ENCODE measurements at places on chromosomes 3 and 15. TPM values are rescaled to one million over a fixed set of nuclear protein-coding genes. Genes with fewer than 3 reads are reported as not detected.

DNA sequence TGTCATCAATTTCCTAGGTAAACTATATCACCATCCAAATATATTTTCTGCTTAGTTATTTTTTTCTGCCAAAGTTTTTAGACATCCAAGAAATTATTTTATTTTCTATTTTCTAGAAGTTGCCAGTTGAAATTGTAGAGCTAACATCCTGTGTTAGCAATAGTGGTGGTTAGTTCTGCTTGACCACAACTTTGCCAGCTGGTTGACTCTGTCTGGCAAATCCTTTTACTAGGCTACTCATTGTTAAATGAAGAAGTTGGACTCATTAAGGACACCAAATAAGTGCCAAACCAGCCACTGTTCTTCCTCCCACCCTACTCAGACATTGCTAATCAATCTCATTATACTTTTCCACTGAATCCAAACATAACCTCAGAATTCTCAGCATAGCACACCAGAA is 15.4 kb upstream of the CRBN start:
- no peak overlapping the region for H3K27ac ChIP-seq
- no peaks in the 10 kb centered on the region for H3K27me3 ChIP-seq
- H3K36me3 ChIP-seq, result no peaks in the 10 kb centered on the region

- no peaks in the 10 kb centered on the region for H3K36me3 ChIP-seq
- no peaks in the 10 kb centered on the region for H3K27me3 ChIP-seq
- DNase-seq, result no peak
Observed at GRCh38 chr3:188584162-188584529, 430.2 kb downstream of the LPP start.

GRCh38 chr15:85091990-85092389 is 110.3 kb downstream of the PDE8A start:
- no peak for DNase-seq
- no peak overlapping the region for H3K4me3 ChIP-seq
- no peaks in the 10 kb centered on the region for H3K4me1 ChIP-seq
- H3K36me3 ChIP-seq, result peaks cover 60% of the 10 kb centered on the region

GRCh38 chr15:78711638-78712037 is 70.6 kb upstream of the CHRNB4 start:
- H3K4me3 ChIP-seq, result no peak overlapping the region
- no peaks in the 10 kb centered on the region for H3K36me3 ChIP-seq
- H3K4me1 ChIP-seq, result peaks cover 11% of the 10 kb centered on the region
- H3K27me3 ChIP-seq, result no peaks in the 10 kb centered on the region
- no peak overlapping the region for H3K27ac ChIP-seq

GRCh38 chr15:74528876-74529275 is 12.1 kb upstream of the ARID3B start:
- no peaks in the 10 kb centered on the region for H3K4me1 ChIP-seq
- H3K27me3 ChIP-seq, result no peaks in the 10 kb centered on the region
- H3K27ac ChIP-seq, result no peak overlapping the region
- H3K36me3 ChIP-seq, result no peaks in the 10 kb centered on the region
- no peak for DNase-seq

Gene ADAMTS7
- 2.0 TPM for total RNA-seq

GRCh38 chr3:184022323-184022722 is 4.6 kb upstream of the ABCC5 start:
- no peaks in the 10 kb centered on the region for H3K27me3 ChIP-seq
- H3K4me1 ChIP-seq, result no peaks in the 10 kb centered on the region
- H3K27ac ChIP-seq, result no peak overlapping the region
